A673 (cell line): ENCODE measurements at places on chromosomes 7 and 10. TPM values are rescaled to one million over a fixed set of nuclear protein-coding genes. Genes with fewer than 3 reads are reported as not detected.

DNA sequence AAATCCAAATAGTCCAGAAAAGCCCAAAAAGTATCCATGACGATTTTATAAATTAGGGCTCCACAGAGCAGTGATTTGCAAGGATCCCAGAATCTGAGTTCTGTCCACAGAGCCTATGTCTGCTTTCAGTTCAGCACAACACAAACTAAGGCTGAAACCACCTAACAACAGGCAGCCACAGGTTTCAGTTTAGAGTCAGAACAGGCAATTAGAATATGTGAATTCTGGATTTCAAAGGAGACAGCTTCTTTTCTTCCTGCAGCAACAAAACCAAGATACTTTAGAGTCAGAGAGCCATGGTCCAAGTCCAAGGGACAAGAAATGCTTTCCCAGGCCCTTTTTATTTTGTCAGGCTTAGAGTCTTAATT is 23.6 kb downstream of the IFIT3 start:
- H3K27ac ChIP-seq: peak overlapping the region; percentile 84
- H3K4me1 ChIP-seq: peaks cover 66% of the 10 kb centered on the region
- H3K36me3 ChIP-seq: no peaks in the 10 kb centered on the region
- H3K27me3 ChIP-seq: no peaks in the 10 kb centered on the region
- H3K4me3 ChIP-seq: no peak overlapping the region
- DNase-seq: no peak

GRCh38 chr7:118844748-118845147 is 620.2 kb downstream of the ANKRD7 start:
- H3K27ac ChIP-seq: no peak overlapping the region
- H3K4me3 ChIP-seq: no peak overlapping the region
- no peaks in the 10 kb centered on the region for H3K36me3 ChIP-seq
- H3K4me1 ChIP-seq: no peaks in the 10 kb centered on the region

The CPN1 gene
- not detected in 2 replicates for total RNA-seq

The RHOBTB1 gene
- 5.2 and 7.5 TPM in 2 replicates for total RNA-seq

DNA sequence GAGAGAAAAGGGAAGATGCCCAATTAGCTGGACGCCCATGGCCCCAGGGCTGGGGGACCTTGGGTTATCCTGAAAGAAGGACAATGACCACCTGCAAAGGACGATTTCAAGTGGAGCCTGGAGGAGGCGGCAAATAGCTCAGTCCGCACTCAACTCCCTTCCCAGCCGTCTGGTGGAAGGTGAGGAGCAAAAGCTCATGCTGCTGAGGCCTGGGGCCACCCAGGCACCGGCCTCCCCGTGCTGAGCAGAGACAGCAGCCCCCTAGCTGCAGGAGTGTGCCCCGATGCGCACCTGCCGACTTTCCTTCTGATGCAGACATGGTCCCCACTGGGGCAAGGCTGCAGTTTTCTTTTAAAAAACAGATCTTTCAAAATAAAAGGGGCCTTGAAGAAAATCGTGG is 7.9 kb downstream of the FAM20C start:
- H3K36me3 ChIP-seq: peaks cover 64% of the 10 kb centered on the region
- H3K27ac ChIP-seq: no peak overlapping the region
- H3K27me3 ChIP-seq: no peaks in the 10 kb centered on the region
- DNase-seq: no peak

GRCh38 chr7:128838109-128838779 is 8.0 kb downstream of the FLNC start:
- H3K27me3 ChIP-seq: no peaks in the 10 kb centered on the region
- H3K4me1 ChIP-seq: peaks cover 6% of the 10 kb centered on the region
- DNase-seq: no peak
- no peak overlapping the region for H3K4me3 ChIP-seq
- H3K27ac ChIP-seq: no peak overlapping the region

The GLI3 gene
- 52.6 and 58.7 TPM in 2 replicates for total RNA-seq

The OR13A1 gene
- not detected in 2 replicates for total RNA-seq

DNA sequence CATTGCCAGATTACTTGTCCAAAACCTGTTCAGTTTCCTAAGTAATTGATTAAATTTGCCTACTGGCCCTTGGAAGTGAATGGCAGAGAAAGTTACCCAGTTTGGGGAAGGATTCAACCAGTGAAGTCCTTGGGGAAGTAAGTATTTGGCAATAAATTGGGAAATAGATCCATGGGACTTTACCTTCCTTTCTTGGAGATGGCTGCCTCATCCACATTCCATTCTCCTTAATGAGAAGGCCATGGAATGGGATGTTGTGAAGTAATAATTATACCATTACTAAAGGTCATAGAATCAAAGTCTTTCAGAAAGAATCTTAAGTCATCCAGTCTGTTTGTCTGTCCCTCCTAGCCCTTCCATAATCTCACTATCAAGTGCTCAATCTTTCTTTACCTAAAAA is 4.5 kb upstream of the COPG2 start:
- no peak for DNase-seq
- no peak overlapping the region for H3K27ac ChIP-seq
- no peaks in the 10 kb centered on the region for H3K4me1 ChIP-seq
- H3K36me3 ChIP-seq: no peaks in the 10 kb centered on the region

DNA sequence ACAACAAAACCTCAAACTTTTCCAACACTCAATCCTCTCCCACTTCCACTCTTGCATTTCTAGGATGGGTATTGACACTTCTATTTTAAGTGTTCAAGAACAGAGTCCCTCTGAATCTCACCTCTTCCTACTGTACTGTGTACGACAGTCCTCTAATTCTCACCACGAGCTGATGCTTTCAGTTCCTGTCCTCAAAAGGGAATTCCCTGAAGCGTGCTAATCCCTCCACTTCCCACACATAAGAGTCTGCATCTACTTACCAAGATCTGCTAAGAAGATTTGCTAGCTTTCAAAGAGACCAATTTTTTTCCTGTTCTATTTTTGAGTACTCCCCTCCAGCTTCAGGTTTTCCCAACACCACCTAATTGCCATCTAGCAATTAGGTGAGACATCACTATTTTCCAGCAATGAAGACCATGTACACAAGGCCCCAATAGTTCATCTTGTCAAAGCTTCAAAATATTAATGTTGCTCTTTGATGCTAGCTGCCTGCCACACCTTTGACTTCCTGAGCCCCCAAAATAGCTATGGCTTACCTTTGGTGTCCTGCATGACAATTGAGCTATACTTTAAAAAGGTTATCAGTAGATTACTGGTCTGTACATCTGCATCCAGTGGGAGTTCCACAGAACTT is 54.4 kb downstream of the ARMH3 start:
- H3K36me3 ChIP-seq: peaks cover 2% of the 10 kb centered on the region
- no peak overlapping the region for H3K4me3 ChIP-seq
- no peaks in the 10 kb centered on the region for H3K27me3 ChIP-seq
- peaks cover 20% of the 10 kb centered on the region for H3K4me1 ChIP-seq

The TRIL gene
- total RNA-seq: 4.8 and 9.2 TPM in 2 replicates

GRCh38 chr7:101494602-101495329 is 132.1 kb downstream of the COL26A1 start:
- peaks cover 3% of the 10 kb centered on the region for H3K4me1 ChIP-seq
- H3K27me3 ChIP-seq: no peaks in the 10 kb centered on the region
- H3K27ac ChIP-seq: no peak overlapping the region

- no peaks in the 10 kb centered on the region for H3K27me3 ChIP-seq
- no peak for DNase-seq
- no peaks in the 10 kb centered on the region for H3K36me3 ChIP-seq
- peaks cover 21% of the 10 kb centered on the region for H3K4me1 ChIP-seq
These were observed 241.3 kb downstream of the FANK1 start for GRCh38 chr10:126137562-126138221.

DNA sequence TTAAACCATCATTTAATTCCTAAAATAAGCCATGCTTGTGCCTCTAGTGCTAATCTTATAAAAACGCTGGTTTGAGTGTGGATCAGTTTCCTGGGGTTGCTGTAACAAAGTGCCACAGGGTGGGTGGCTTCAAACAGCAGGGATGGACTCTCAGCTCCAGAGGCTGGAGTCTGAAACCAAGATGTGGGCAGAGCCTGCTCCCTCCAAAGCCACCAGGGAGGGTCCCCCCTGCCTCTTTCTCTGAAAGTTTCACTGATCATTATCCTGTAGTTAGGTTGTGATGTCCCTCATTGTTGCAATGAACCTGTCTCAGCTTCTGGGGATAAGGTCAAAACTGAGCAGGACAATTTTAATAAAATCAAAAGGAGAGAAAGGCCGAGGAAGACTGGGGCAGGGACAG is 251.9 kb upstream of the TCERG1L start:
- peaks cover 4% of the 10 kb centered on the region for H3K4me1 ChIP-seq
- H3K4me3 ChIP-seq: no peak overlapping the region
- H3K27ac ChIP-seq: no peak overlapping the region
- no peaks in the 10 kb centered on the region for H3K36me3 ChIP-seq

- no peak overlapping the region for H3K4me3 ChIP-seq
- no peak overlapping the region for H3K27ac ChIP-seq
- H3K36me3 ChIP-seq: no peaks in the 10 kb centered on the region
- DNase-seq: no peak
These were observed 73.3 kb upstream of the FAM171A1 start for GRCh38 chr10:15444105-15445005.

DNA sequence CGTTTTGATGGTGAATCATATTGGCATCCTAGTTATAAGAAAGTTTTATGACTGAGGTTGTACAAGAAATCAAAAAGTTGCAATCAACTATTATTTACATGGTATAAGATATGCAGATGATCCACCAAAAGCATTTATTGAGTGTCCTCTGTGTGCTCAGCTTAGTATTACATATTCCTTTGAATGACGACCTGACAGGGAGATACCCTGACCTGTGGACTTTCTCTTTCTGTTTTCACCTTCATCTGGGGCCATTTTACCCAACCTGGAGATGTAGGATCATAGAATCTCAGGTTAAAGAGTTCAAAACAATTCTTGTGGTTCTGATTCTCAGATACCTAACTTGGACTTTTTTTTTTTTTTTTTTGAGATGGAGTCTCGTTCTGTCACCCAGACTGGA is 269.1 kb upstream of the SORCS1 start:
- no peak overlapping the region for H3K27ac ChIP-seq
- no peak overlapping the region for H3K4me3 ChIP-seq
- H3K27me3 ChIP-seq: no peaks in the 10 kb centered on the region
- H3K4me1 ChIP-seq: no peaks in the 10 kb centered on the region

- H3K4me3 ChIP-seq: no peak overlapping the region
- H3K27ac ChIP-seq: no peak overlapping the region
- no peaks in the 10 kb centered on the region for H3K4me1 ChIP-seq
These were observed 9.5 kb upstream of the IDI2 start for GRCh38 chr10:1035201-1035600.

The CELF2 gene
- total RNA-seq: not detected in 2 replicates

DNA sequence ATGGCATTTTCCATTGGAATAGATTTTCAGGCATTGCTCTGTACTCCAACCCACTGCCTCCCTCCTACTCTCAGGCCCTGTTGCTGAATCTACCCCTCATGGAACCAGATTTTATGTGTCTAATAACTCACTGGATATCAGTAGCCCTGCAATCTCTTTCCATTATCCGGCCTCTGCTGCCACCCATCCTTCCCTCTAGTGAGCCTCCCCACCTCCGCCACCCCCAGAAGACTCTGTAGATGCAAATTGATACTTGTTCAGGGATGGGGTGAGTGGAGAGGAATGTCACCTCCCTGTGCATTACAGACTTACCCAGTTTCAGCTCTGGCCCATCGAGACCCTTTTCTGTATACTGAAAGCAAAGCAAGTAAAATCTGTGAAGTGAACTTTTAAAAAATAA is 52.3 kb upstream of the PHYHIPL start:
- H3K4me1 ChIP-seq: no peaks in the 10 kb centered on the region
- no peak overlapping the region for H3K27ac ChIP-seq
- H3K36me3 ChIP-seq: no peaks in the 10 kb centered on the region
- no peak for DNase-seq
- peaks cover 3% of the 10 kb centered on the region for H3K27me3 ChIP-seq

- H3K36me3 ChIP-seq: no peaks in the 10 kb centered on the region
- H3K27ac ChIP-seq: no peak overlapping the region
- no peaks in the 10 kb centered on the region for H3K27me3 ChIP-seq
- no peak for DNase-seq
- no peak overlapping the region for H3K4me3 ChIP-seq
- no peaks in the 10 kb centered on the region for H3K4me1 ChIP-seq
These were observed 117.7 kb downstream of the PFKFB3 start for GRCh38 chr10:6320320-6321010.

DNA sequence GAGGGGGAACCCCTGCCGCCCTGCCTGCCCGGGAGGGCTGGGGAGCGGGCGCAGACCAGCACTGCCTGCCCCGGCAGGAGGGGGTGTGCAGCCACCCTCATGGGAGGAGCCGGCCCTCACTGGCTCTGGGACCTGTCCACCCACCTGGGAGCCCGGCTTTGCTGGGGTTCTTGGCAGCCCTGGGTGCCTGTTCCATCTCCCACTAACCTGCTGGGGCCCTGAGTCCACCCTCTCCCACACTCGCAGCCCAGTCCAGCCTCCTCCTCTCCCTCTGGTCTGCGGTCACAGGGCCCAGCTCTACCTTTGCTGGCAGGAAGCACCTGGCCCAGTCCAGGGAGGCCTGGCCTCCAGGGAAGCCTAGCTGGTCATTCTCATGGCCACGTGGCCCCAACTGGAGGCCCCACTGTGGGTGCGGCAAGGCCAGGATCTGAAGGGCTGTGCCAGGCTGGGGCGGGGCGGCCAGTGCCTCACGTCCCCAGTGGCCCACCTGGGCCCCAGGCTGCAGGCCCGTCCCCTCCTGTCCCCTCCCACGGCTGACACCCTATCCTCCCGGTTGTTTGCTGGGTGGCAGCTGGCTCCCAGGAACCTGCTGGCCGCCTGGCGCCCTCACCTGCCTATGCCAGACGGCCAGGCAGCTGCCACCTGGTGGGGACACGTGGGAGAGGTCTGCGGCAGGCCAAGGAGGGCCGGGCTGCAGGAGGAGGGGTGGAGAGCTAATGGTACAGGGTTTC is at the start of gene TMEM184A:
Gene TMEM184A (minus strand): TSS at position 393 of the 731 bp plus-strand sequence. CDS start 721 bp downstream, outside the sequence.
- no peak for DNase-seq
- no peaks in the 10 kb centered on the region for H3K36me3 ChIP-seq
- H3K27ac ChIP-seq: no peak within 1 kb of the TSS
- no peak within 1 kb of the TSS for H3K4me3 ChIP-seq
- H3K4me1 ChIP-seq: no peaks in the 10 kb centered on the region

DNA sequence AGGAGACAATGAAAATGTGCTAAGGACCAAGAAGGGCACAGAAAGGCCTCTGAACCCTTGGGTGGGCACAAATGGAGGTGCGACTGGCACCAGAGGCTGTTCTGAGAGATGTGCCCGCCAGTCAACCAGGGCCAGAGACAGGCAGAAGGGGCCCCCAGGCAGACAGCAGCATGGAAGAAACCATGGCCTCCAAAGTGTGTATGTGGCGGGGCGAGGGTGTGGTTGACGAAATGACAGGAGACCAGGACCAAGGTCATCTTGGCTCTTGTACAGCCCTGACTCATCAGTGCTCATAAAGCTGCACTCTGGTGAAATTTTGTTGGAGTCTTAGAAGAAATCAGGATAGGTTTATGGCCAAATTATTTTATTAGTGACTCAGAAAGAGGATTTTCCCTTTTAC is 4.0 kb upstream of the MRPS24 start:
- no peaks in the 10 kb centered on the region for H3K27me3 ChIP-seq
- H3K4me1 ChIP-seq: peaks cover 4% of the 10 kb centered on the region
- peaks cover 17% of the 10 kb centered on the region for H3K36me3 ChIP-seq
- H3K4me3 ChIP-seq: no peak overlapping the region

DNA sequence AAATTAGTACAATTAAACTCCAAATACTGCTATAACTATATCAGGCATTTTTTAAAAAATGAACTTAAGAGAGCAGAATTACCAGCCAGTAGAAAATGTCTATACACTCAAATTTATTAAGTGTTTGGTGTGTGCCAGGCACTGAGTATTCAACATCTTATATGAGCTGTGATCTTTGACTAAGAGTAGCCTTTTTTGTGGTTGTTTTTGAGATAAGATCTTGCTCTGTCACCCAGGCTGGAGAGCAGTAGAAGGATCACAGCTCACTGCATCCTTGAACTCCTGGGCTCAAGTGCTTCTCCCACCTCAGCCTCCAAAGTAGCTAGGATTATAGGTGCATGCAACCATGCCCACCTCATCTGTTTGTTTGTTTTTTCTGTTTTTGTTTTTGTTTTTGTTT is 102.5 kb upstream of the CELF2 start:
- H3K36me3 ChIP-seq: no peaks in the 10 kb centered on the region
- H3K27ac ChIP-seq: no peak overlapping the region
- DNase-seq: no peak
- H3K4me1 ChIP-seq: no peaks in the 10 kb centered on the region
- no peak overlapping the region for H3K4me3 ChIP-seq
- peaks cover 56% of the 10 kb centered on the region for H3K27me3 ChIP-seq
